ENCODE measurements at places on chromosomes 6 and 20.

DNA sequence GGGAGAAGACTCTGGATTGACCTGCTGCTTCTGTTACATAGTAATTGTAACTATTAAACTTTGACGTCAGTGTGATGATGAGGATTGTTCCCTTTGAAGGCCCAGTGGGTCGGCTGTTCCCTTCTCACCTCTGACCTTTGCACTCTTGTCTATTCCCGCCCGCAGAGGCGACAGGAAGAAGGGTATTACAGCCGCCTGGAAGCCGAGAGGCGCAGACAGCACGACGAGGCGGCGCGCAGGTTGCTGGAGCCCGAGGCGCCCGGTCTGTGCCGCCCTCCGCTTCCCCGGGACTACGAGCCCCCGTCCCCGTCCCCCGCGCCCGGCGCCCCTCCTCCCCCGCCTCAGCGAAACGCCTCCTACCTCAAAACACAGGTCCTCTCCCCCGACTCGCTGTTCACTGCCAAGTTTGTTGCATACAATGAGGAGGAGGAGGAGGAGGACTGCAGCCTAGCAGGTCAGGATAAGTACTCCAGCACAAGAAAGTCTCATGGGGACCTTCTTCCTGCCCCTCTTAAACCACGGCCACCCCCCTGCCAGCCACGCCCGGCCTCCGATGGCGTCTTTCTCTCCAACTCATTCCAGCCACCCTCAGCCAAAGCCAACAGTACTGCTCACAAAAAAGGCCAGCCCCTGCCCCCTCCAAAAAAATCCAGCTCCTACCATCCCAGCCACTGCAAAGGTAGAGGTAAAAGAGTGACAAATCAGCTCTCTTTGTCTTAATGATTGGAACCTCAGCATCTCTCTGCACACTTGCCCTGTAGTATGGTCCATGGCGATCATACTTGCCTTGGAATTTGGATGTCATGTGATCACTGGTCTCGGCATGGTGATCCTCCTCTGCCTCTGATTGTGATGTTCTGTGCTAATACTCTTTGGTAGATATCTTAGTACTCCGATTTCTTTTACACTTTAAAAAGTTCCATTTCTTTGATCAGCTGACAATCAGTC is 31.6 kb upstream of the KIF25 start:
- DNase-seq = no peak

DNA sequence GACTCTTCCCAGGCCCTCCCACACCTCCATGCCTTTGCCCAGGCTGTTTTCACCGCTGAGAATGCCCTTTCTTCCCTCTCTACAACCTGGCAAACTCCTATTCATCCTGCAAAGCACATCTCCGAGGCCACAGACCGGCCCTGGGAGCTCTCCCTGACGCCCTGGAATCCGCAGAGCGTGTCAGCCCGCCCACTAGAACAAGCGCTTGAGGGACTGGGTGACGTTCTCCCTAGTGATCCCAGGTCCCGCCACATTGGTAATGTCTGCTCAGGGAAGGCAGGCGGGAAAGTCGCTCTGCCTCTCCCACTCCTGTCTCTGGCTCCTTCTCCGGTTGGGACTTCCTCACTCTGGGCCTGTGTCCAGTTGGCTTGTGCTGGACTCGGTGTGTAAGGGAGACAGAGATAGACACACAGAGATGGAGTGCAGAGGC is 61.6 kb downstream of the SRC start:
- DNase-seq = no peak

DNA sequence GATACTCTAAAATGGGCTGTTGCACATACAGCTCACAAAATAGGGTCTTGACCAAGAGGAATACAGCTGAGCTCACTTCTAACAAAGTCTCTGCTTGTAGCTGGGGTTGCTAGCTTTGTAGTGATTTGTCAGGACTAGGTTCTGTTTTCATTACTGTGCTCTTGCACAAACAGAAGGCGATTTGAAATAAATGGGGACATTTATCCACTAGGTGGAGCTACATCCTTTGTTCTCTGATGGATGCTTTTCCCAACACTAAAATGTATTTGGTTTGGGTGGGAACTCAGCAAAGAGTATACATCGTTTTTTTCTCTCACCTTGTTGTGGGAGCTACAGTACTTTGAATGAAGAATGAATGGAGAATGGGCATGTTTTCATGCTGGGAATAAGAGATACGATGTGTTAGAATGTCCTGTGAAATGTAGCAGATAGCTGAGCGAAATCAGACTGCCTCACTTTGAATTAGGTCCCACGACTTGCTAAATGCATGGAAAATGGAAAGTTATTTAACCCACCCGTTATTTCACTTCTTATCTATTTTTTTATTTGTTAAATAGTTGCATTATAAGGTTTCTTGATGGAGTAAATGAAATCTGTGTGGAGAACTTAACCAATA is 494.7 kb upstream of the MAP3K7 start:
- peak; percentile 32 for DNase-seq

GRCh38 chr6:17415321-17415720 is 21.9 kb downstream of the CAP2 start:
- no peak for DNase-seq

GRCh38 chr20:40892642-40893041 is 136.0 kb upstream of the TOP1 start:
- no peak for DNase-seq

- peak; percentile 86 for DNase-seq
Measured at GRCh38 chr6:91088515-91088914, 501.6 kb upstream of the MAP3K7 start.

GRCh38 chr6:122289762-122290539 is 109.5 kb upstream of the HSF2 start:
- DNase-seq = no peak

DNA sequence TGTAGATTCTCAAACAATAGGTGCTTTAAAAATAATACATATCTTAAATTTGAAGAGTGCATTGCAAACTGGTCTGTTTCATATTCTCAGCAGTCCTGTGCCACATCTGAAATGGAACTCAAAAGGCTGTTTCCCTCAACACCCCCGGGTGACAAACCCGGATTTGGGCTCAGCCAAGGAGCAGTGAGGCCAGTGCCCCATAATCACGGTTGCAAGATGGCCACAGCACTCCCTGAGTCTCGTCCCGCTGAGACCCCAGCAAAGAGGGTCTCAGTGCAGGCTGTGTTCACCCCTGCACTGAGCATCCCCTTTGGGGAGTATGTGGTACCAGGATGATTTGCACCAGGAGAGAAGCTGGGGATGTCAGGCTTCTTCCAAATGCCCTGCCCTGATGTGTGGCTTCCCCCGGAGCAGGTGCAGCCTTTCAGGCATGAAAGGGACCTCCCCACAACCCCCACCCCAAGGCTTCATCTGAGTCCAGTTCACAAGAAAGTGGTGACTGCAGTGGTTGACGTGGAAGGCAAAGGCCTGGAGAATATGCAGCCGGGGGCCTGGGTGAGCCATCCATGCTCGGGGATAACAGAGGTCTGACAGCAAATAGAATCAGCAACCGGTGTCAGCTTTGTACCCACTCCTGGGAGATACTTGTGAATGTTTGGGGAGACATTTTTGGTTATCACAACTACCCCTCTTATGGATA is 202.9 kb downstream of the SYNDIG1 start:
- no peak for DNase-seq

- DNase-seq = no peak
Measured at GRCh38 chr6:49636713-49637349, at the start of gene RHAG. Gene RHAG (minus strand): TSS chr6:49636839. CDS start chr6:49636812, 27 bp downstream.

GRCh38 chr20:2708665-2709064 is 16.1 kb downstream of the EBF4 start:
- no peak for DNase-seq

DNA sequence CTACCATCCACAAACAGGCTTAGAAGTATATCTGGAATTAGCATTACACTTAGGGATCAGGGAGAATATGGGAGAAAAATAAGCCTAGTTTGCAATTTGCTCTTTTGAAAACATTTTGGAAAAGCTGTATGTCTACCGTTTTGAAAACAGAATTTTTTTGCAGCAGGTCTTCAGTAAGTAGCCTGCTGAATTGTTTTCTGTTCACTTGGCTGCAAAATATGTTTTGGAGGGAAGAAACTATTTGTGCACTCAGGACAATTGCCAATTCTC is 39.6 kb downstream of the ILRUN start:
- no peak for DNase-seq

GRCh38 chr6:5086294-5086890 is 1.3 kb downstream of the PPP1R3G start:
- no peak for DNase-seq

GRCh38 chr6:155418017-155418761 is 37.5 kb downstream of the NOX3 start:
- DNase-seq = no peak

DNA sequence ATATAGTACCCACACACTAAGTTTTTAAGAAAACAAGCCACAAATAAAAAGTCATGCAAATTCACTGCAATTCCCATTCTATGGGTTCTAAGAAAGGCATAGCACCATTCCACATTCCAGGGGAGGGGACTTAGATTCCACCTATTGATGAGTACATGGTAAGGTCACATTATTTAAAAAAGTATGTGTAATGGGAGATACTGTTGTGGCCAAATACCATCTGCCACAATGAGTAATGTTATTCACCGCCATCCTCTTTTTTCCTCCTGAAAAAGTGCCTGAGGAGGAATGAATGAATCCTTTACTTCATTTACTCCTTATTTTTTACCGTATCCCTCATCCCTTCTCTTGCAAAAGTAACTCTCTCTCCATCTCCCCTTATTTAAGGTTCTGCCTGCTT is 27.0 kb upstream of the ADGRF1 start:
- DNase-seq = no peak

DNA sequence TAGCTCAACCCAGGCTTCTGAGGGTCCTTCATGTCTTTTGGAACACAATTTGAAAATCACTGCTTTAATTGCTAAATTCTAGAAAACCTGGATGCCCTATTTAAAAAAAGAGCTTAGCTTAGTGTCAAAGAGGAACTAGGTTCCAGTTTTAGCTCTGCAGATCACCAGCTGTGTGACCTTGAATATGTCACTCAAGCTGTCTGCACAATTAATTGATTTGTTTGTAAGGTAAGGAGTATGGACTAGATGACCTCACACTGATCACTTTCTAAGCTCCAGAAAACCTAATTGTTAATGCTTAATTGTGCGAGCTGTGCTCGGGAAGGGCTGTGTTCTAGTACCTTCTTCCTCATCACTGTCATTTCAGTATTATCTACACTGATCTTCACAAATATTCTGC is 26.2 kb downstream of the UTRN start:
- no peak for DNase-seq

- no peak for DNase-seq
Measured at GRCh38 chr20:31759836-31760518, 20.9 kb downstream of the TPX2 start.

DNA sequence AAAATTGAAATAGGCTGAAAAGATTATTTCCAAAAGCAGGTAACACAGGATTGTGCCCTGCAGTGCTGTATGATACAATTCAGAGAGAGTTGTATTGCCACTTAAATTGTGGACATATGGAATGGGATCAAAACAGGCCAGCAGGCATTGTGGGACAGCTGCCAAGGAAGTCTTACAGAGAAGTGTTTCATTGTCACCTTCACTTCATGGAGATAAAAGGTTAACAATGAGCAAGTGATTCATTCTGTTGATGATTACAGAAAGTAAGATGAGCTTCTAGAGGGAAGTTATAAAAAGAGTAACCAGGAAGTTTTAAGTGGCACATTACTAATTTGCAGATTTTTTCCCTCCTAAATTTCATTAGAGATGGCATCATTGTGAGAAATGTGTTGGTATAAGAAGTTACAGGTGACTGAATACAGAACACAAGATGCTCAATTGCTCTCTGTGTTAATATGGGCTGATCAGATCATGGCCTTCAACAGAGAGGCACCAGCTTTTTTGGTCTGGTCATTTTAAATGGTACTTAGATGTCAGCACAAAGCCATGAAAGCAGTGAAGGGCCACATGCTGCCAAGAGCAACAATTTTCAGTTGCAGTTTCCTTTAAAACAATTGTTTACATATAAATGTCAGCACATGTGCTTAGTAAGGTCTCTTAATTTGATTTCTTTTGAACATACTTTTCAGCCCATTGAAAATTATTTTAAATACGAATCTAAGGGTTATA is 402.5 kb upstream of the FKBP1C start:
- DNase-seq = no peak

DNA sequence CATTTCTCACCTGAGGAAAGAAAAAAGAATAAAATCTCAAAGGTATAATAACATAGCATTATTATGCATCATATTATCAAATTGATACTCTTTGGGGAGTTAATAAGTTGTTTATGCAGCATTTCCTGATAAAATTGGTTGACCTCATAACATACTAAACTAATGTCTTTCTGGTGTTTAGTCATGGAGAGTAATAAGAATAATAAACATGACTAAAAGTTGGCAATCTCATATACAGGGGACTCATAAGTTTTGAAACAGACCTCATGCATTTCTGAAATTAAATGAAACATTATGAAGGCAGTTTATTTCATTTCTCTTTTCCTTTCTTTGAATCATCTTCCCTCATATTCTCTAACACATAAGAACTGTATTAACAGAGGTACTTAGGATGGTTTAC is 60.5 kb upstream of the PRDM1 start:
- no peak for DNase-seq

DNA sequence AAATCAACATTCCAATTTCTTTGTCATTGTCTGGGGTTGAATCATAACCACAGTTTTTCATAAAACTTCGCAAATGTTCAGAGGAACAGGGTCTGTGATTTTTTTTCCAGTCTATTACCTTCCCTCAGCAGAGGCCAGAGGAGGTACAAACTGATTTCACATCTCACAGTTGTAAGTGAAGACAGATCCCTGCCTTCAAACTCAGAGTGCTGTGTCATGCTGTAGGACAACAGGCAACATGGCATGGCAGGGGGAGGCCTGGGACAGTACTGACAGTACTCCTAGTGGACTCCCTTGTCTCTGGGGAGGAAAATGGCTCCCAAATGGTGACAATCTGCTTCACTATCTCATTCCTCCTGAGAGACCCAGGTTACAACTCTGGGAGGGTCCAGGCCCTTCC is 308.6 kb downstream of the CDC5L start:
- DNase-seq = no peak

DNA sequence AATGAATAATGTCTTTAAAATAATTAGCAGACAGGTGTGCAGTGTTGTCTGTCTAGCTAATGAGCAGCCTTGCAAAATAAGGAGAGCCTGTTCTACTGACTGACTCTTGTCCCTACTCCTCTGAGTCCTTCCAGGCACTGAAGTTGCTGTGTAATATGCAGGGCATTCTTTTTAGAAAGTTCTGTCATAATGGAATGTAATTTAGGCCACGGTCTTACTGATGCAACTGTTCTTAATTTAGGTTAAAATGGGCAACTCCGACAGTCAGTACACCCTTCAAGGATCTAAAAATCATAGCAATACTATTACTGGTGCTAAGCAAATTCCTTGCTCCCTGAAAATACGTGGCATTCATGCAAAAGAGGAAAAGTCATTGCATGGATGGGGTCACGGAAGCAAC is 133.9 kb downstream of the TIAM2 start:
- no peak for DNase-seq
